ENCODE measurements at places on chromosomes 7 and 10.

- no peak for DNase-seq
Measured at GRCh38 chr10:87068281-87068680, 26.4 kb downstream of the GLUD1 start.

- no peak for DNase-seq
Measured at GRCh38 chr7:71264005-71264404, 132.1 kb downstream of the GALNT17 start.

DNA sequence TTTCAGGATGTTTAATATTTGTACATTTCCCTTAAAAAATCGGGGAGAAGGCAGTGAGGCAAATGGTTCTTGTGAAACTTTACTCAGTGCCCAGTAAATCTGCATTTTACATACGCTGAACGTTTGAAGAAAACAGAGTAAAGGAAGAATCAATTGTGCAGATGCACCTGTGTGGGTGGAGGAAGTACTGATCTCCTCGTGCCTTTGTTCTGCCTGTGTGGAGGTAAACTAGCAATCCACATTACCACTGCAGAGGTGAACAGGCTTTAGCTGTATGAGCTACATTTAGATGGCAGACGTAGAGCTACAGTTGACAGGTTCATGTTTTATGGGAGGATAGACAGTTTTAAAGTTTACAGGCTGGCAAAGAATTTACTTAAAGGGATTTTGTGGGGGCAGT is 62.7 kb upstream of the VIPR2 start:
- no peak for DNase-seq

GRCh38 chr7:1169409-1170368 is 9.7 kb upstream of the ZFAND2A start:
- peak; percentile 43 for DNase-seq

DNA sequence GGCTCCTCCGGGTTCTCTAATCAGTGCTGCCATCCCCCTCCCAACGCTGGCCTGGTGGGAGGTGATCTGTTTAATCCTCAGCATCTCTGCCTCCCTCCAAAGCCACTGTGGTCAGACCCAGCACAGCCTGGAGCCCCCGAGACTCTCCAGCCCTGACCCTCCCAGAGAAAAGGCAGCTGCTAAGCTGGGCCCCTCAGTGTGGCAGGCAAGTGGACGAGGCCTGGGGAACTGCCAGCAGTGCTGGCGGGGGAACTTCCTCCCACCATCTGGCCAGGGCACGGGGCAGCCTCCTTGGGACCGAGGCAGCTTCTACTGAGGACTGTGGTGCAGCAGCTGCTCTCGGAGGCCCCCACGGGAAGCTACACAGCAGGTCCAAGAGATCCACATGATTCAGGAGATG is 51.1 kb downstream of the DPYSL4 start:
- no peak for DNase-seq

- no peak for DNase-seq
Measured at GRCh38 chr7:73437091-73437490, 3.5 kb downstream of the FZD9 start.

- DNase-seq, result no peak
Measured at GRCh38 chr10:95247200-95247880, 43.5 kb downstream of the PDLIM1 start.

DNA sequence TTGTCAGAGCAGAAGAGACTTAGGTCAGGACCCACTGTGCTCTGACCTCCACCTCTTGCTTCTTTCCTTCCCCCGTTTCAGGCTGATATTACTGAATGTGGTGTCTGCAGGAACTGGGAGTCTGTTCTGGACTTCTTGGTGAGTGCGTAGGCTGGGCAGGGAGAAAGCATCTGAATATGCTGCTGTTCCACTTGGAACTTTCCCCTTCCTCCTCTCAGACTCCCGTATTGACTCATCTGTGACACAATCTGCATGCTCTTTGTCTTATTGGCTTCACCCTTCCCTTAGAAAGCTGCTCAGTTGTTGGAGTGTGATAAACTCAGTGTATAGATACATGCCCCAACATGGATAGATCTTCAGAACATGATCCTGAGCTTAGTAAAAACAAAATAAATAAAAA is 137.6 kb upstream of the HABP2 start:
- DNase-seq, result no peak

GRCh38 chr7:111873326-111873646 is 311.0 kb upstream of the IMMP2L start:
- no peak for DNase-seq

- DNase-seq, result no peak
Measured at GRCh38 chr10:116030576-116030975, 242.4 kb downstream of the GFRA1 start.

GRCh38 chr10:129063212-129063611 is 403.8 kb upstream of the MGMT start:
- DNase-seq, result no peak

- no peak for DNase-seq
Measured at GRCh38 chr10:113345826-113346624, 206.8 kb upstream of the HABP2 start.

DNA sequence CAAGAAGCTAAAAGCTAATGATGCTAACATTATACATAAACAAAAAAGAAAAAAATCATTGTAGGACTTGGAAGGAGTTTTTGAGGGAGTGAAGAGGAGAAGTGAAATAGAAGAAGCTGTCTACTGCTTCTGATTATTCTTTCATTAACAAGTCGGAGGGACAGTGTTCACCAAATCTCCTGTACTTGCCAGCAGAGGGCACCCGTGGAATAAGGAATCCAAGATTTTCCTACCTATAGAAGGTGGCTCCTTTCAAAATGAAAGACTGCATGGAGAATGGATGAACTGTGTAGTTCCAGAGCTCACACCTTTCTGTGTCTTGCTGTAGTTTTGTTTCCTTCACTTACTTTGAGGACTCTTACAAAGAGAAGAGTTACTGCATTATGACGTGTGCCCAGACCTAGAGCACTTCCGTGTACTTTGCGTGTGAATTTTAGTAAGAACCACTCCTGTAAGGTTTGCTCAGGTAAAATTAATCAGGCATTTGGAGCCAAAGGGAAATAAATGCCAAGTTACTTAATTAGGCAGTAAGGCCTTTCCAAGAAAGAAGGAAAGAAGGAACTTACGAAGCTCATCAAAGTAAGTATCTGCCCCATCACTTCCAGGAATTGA is 145.1 kb downstream of the SEMA3D start:
- DNase-seq, result peak; percentile 14

GRCh38 chr7:23955600-23956149 is 245.7 kb downstream of the STK31 start:
- no peak for DNase-seq

- DNase-seq, result peak; percentile 80
Measured at GRCh38 chr10:628386-629045, 61.0 kb downstream of the DIP2C start.

- no peak for DNase-seq
Measured at GRCh38 chr7:22485189-22485588, 14.8 kb downstream of the STEAP1B start.

DNA sequence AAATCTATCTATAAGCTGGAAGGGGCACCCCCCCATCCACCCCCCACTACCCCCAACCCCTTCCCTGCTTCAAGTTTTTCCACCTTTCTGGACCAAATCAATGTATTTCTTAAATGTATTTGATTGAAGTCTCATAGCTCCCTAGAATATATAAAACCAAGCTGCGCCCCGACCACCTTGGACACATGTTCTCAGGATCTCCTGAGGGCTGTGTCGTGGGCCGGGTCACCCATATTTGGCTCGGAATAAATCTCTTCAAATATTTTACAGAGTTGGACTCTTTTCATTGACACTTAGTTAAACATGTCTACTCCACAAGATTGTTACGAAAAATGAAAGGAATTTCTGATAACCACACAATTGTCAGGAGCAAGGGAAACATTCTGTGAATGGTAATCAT is 215.6 kb downstream of the ADARB2 start:
- DNase-seq, result no peak

- DNase-seq, result peak; percentile 71
Measured at GRCh38 chr10:7408291-7409044, 2.4 kb downstream of the SFMBT2 start.

GRCh38 chr7:24299192-24299591 is 15.2 kb downstream of the NPY start:
- DNase-seq, result no peak

DNA sequence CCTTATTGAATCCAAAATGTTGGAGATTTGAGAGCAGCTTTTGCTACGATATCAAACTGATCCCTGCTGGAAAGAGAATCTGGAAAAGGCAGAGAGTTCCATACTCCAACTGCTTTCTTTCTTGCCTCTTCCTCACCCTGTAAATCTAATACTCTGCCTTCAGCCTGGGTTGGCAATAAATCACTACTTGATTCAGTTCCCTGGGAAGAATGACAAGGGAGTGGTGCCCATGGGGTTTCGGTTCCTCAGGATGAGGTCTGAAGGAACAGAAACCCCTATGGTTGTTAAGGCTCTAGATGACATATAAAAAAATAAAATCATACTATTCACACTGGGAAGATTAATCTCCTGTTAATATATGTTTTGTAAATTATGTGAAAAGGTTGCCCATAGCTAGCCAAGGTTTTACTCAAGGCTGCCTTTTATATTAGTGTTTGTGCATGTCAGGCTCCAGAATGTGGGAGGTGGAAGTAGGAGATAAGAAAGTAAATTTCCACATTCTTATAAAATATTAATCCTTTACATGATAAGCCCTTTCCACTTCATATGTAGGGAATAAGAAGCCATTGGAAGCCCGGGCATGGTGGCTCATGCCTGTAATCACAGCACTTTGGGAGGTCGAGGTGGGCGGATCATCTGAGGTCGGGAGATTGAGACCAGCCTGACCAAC is 106.2 kb upstream of the CACNA2D1 start:
- DNase-seq, result no peak

DNA sequence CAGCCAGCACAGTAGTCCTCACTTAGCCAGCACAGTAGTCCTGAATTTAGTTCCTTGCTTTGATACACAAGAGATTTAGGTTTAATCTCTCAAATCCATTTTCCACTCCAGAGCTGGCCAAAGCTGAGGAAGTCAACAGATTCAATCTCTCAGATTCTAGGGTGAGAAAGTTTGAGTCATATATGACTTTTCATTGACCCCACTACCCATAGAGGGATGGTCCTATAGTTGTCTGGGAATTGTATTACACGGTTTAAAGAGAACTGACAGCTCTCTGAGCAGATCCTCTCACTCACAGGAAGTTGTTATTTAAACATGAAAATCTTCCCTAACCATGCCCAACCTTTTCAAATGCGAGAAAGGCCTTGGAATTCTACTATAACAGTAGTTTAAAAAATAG is 641.8 kb upstream of the SEMA3D start:
- no peak for DNase-seq

DNA sequence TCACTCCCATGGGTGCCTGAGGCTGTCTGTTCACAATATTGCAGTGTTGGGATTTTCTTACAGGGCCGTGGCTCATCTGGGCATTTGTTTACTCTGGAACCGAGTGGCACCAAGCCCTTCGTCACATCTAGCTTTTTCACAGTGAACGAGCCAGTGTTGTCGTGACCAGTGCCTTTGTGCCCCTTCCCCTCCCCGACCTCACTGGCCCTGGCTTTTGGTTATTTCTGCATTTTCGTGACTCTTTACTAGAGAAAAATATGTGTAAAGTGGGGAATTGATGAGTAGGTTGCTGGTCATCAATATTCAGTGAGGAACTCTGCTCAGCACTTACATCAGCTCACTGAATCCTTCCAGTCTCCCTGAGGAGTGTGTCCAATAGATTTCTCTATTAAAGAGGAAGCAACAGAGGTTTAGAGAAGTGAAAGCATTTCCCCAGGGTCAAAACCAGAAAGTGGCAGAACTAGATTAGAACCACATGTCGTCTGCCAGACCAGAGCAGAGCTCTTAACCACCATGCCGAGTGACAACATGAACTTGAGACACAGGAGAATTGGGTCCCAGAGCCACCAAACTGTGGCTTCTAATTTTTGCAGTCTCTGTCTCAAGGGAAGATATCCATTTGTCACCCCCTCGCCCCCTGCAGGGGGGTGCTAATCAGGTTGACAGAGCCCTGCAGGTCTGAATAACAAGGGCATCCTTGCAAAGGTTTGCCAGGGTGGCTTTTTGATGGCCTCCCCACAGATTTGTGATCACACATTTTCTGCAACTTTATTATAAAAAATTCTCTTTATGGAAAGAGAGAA is 125.3 kb downstream of the CHN2 start:
- peak; percentile 47 for DNase-seq

- DNase-seq, result no peak
Measured at GRCh38 chr7:134836447-134836846, 57.0 kb downstream of the CALD1 start.

DNA sequence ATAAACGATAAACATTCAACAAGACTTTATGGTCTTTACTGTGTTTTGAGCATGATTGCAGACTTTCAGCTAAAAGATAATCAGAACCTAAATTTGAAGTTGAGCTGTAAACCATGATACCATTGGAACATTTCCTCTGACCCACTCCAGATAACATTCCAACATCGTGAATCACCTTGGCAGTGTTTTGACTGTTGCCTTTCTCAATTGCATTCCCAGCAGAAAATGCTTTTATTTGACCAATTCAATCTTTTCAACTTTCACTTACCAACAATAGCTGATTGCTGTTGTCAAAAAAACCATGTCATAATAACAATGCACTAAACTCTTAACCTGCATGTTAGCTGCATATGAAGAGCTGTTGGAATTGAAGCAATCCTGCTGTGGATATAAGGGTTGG is 165.5 kb downstream of the MDFIC start:
- DNase-seq, result no peak

- DNase-seq, result peak; percentile 88
Measured at GRCh38 chr10:6401558-6402348, 178.3 kb downstream of the PRKCQ start.

- DNase-seq, result no peak
Measured at GRCh38 chr7:11751807-11752389, 80.1 kb downstream of the THSD7A start.

- no peak for DNase-seq
Measured at GRCh38 chr10:132117636-132118190, 52.0 kb downstream of the JAKMIP3 start.

DNA sequence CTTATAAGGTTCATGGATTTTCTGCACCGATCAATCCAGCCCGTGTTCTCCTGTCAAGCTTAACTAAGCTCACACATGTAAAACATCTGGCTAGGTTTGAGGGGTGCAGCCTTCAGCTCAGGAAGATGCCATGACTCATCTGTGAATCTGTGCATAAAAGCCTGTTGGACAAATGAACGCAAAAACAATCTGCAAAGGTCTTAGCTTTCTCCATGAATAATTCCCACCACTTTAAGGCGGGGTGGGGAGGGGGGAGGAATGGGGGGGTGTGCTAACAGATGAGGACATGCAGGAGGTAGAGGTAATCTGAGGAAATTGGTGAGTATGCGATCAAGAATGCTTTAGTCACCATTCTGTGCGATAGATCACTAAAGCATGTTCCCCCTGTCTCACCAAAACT is 4.8 kb downstream of the DOCK4 start:
- DNase-seq, result no peak

DNA sequence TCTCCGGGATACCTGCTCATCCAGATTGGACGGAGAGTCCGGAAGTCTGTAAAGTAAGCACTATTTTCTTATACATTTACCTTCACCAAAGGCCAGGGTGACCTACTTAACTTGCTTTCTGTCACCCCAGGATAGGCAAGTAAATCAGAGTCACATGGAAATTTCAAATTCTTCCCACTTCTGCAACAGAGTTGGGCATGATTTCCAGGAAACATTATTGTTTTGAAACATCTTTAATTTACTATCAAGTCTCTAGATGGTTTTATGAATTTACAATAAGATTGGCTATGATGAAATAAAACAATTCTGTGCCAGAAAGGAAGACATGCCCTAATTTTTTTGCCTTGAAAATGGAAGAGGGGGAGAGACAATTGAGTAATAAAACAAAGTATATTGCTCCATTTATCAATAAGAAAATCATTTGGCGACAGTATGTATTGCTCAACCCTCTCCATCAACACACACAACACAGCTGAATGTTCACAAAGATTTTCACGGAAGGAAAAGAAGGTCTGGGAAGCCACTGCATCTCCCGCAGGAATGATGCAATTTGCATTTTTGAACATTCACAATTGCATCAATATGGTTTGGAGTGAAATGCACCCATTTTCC is 702.8 kb downstream of the PARD3 start:
- no peak for DNase-seq
